Stimulated activated CD4-positive, alpha-beta T cell treated with anti-CD3 and anti-CD28 coated beads, Interleukin-15, amount 100 ng/mL, for 48 hours (primary cell): ENCODE measurements at places on chromosomes 1 and 21.

- no peak for DNase-seq
Observed at GRCh38 chr1:223645903-223646302, 19.6 kb downstream of the CAPN8 start.

DNA sequence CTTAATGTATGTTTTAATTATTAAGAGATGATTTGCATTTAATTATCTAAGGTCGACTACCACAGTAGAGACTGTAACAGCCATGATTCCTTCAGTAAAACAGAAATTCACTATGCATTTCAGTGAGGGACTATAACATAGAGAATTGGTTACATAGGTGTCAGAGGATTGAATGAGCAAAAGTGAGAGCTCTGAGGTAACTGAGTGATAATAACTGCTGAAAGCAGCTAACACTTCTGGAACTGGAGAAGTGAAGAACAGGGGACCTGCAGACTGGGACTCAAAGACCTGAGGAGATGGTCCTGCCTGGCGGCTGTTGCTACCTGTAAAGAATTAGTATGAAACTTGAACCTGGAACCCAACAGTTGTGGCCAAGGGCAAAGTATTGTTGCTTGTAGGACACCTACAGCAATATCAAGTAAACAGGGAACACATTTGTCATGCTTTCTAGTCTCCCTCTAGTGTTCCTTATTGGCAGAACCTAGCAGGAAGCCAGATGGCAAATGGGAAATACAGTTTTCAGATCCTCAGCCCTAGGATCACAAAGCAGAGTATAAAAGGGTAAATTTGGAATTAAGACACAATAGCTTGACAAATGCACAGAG lies 110.6 kb downstream of the HS2ST1 start:
- DNase-seq, result no peak

DNA sequence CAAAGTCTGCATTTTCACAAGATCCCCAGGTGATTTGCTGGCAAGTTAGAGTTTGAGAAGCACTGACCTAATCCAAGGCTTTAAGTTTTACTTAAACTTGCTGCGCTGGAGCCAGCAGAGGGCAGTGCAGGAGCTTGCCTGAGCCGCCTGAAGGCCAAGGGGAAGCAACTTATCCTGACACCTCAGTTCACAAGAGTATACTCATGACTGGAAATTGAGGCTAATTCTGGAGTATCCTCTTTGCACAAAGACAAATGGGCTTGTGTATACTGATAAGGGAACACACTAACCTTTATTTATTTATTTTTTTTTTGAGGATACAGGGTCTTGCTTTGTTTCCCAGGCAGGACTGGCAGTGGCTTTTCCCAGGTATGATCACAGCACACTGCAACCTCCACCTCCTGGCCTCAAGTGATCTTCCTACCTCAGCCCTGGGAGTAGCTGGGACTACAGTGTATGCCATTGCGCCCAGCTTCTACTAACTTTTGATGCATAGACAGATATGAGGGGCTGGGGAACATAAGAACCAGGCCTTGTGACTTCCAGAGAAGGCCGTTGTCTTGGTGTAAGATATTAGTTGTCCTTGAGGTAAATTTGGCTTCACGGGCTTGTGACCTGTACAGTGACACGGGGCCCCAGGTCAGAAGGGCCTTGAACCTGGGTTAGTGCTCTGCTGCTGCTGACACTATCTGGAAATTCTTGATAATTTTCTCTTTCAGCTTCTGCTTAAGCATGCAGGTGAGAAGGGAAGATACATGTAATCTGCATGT lies 29.0 kb upstream of the SLAMF1 start:
- peak; percentile 66 for DNase-seq

DNA sequence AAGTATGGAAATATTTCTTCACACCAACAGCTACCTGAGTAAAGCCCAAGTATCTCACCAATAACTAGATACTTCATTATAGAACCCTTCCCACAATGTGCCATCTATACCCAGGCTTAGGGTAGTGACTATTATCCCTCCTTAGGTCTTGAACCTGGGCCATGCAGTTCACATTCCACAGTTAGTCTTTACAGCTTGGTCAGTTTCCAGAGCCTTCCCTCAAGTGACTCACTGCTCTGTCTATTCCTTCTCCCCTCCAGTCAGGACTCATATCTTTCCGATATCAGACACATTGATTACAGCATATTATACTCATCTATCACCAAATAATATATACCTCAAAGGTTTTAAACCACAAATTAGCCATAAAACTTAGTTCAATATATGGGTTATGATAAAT lies 23.6 kb downstream of the VAMP4 start:
- no peak for DNase-seq

DNA sequence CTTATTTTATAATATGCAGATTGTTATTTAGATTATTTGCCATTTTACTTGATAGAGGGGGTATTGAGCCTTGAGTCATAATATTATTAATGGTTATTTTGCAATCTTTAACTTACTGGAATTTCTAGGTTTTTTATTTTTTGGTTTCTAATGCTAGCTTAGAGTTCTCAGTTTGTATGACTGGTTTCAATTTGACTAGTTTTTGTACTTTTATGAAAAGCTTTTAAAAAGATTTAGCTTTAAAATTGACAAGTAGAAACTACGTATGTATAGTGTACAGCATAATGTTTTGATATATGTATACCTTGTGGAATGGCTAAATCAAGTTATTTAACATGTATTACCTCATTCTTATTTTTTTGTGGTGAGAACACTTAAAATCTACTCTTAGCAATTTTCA lies 41.5 kb downstream of the CEP350 start:
- no peak for DNase-seq
